Hypothalamus (tissue), 51 donors: ENCODE measurements at places on chromosomes 4 and X.
A peak's percentile ranks its signal among the peaks of the same experiment; 100 is the strongest.

DNA sequence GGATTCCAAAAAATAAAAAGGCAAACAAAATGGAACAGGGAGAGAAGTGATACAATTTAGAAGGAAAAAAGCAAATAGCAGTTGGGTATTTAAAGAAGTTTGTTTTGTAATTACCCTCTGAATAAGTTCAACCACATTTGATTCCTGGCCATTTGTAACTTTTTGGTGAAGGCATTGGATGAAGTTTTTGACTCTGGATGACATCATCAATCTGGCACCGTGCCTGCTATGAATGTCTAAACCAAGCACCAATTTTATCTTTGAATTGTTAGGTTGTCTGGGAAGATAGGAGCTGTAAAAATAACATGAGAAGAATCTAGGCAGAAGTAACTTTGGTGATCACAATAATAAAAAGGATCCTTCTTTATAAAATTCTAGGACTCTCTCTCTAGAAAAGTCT is 29.5 kb downstream of the TMPRSS11A start:
- no peak for DNase-seq

- peak; percentile 14 for DNase-seq
Measured at GRCh38 chrX:64204252-64204651, 1.3 kb downstream of the AMER1 start.

GRCh38 chr4:94852616-94853015 is 94.9 kb downstream of the BMPR1B start:
- DNase-seq = no peak

DNA sequence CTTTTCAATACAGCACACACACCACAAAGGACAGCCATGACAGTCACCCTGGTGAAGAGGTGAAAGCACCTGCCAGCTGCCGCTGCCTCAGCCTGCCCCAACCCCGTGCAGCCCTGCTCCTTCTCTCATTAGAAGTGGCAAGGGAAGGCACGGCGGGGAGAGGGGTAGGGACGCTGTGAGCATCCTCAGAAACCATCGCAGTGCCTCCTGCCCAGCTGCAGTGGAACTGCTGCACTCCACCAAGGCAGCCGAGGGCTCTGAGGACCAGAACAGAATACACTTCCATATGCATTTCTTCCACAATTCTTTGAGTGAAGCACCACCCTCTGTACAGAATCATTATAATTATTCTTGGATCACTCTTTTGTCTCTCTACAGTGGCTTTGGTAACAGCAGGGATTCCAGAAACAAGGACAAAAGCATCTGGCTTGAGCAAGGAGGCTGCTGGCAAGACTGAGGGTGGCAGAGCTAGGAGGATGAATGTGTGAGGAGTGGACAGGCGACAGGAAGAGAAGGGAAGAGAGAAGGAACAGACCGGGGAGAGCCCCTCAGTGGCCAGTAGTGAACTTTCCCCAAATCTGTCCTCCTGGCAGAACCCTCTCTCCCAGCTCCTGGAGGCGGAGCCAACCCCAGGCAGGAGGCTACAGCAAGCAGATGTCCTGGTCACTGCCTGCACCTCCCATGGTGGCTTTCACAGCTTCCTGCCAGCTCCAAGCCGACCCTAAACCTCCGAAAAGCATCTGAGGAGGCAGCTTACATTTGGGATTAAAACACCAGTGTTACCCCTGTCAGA is 73.2 kb downstream of the MTNR1A start:
- DNase-seq = no peak

DNA sequence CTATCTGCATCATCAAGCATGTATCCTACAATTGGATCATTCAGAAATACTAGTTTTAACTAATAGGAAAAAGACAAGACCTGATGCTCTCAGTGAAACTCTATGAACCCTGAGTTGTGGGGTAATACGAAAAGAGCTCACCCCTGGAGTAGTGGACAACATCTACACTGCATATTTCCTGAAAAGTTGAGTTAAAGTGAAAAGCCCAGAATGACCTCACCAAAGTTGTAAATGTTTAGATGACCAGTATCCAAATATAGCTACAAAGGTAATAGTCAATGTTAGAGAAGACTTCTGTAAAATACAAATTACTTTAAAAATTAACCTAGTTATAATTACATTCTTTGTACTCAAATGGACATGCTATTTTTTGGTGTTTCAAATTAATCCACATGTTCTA is 52.8 kb upstream of the SRPX start:
- DNase-seq = no peak

DNA sequence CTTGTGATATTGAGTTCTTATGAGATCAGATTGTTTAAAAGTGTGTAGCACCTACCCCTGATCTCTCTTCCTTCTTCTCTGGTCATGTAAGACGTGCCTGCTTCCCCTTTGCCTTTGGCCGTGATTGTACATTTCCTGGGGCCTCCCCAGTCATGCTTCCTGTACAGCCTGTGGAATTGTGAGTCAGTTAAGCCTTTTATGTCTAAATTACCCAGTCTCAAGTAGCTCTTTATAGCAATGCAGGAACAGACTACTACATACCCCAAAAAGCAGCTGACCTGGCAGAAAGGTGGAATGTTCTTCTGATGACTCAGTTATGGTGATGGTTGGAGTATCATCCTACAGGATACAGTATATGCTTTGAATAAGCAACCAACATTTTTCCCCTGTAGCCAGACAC is 11.4 kb upstream of the MCUB start:
- no peak for DNase-seq

- DNase-seq = no peak
Measured at GRCh38 chr4:173793937-173794510, 264.0 kb upstream of the HAND2 start.

- no peak for DNase-seq
Measured at GRCh38 chr4:90883519-90883918, 756.3 kb downstream of the CCSER1 start.

- no peak for DNase-seq
Measured at GRCh38 chr4:962231-963208, 10.8 kb downstream of the DGKQ start.

DNA sequence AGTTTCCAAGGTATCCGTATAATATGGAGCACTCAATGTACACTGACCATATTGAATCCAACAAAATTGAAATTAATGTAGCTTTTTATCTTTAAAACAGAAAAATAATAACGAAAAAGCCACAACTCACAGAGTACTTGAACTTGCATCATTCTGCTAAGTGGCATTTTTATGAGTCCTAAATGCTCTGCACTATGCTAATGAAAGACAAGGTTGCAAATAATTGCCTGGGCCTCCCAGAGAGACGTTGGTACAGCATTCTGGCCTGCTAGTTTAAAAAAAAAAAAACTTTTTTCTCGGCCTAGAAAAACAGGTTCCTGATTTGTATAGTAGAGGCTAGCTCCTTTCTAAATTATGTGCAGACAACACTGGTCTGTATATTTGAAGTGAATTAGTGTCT is 4.3 kb upstream of the FAM9B start:
- DNase-seq = no peak

DNA sequence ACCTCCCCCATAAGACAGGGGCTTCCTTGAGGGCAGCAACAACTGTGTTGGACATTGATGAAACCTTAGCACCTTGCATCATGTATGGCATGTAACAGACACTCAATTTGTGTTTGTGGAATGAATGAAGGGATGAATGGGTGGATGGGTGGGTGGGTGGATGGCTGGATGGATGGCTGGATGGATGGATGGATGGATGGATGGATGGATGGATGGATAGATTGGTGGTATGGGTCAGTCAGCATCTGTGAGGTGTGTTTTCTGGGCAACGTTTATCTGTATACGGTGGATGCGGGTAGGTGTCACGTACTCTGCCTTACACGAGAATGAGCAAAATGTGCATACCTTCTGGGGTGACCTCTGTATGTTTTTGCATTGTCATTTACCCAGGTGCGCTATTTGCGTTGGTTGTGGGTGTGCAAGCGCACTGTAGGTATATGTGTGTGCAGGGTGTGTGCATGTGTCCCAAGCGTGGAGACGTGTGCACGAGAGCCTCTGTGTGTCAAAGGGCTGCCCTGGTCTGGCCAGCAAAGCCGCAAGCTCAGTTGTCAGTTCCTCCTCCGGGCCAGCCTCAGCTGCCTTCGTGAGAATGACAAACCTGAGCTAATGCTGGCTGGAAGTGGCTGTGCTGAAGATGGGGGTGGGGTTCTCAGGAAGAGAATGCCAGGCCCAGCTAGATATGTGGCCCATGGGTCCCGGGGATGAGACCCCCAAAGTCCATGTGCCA is 26.5 kb downstream of the ELF4 start:
- DNase-seq = no peak

- no peak for DNase-seq
Measured at GRCh38 chr4:150569384-150569987, 12.5 kb upstream of the MAB21L2 start.
